NCI-H524 (cell line): ENCODE measurements at places on chromosomes 12 and 14.
A peak's percentile ranks its signal among the peaks of the same experiment; 100 is the strongest.

- peak; percentile 62 for DNase-seq
Measured at GRCh38 chr14:69518289-69519101, 34.0 kb downstream of the PLEKHD1 start.

DNA sequence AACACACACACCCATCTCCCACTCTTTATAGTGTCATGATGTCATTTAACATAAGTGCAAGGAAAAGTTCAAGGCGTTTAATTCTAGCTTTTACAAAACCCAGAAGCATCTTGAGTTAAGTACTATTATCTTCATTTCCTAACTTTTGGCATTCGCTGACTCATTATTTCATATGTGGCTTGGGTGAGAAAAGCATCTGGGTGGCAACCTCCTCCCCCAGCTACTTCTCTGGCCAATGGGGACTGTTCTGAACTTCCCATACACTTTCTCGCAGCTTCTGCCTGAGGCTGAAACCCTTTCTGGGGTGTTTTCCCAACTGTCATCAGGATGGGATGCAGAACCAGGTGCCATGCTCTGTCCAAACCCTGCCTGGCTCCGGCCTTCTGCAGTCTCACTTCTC, 2.8 kb upstream of the MARK3 start:
- DNase-seq = no peak

- no peak for DNase-seq
Measured at GRCh38 chr12:90393089-90393488, 561.9 kb downstream of the CCER1 start.

GRCh38 chr14:61482348-61483206, 161.2 kb downstream of the PRKCH start:
- DNase-seq = no peak

DNA sequence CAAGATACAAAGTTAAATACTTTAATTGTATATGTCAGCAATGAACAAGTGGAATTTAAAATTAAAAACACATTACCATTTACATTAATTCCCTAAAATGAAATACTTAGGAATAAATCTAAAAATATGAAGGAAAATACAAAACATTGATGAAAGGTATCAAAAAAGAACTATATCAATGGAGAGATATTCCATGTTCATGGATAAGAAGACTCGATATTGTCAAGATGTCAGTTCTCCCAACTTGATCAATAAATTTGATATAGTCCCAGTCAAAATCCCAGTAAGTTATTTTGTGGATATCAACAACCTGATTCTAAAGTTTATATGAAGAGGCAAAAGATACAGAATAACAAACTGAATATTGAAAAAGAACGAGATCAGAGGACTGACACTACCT, 33.5 kb downstream of the GPR68 start:
- DNase-seq = no peak

- DNase-seq = no peak
Measured at GRCh38 chr12:5785601-5786000, 159.5 kb downstream of the ANO2 start.

DNA sequence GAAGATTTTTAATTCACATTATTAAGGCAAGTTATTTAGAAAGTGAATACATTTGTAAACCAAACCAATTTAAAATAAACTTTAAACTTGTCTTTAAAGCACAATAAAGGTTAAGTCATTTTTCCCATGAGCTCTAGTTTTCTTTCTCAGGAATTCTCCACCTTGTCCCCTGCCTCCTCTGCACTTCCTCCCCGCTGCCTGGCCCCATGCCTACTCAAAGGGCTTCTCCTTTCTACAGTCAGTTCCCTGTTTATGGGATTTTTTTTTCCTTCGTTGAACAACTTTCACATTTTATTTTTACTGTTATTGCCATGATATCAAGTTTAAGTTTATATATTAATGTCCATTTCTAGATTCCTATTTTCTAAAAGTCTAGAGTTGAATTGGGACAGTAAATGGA, 223.0 kb downstream of the SLC25A21 start:
- DNase-seq = no peak

GRCh38 chr12:14416658-14417057, 51.2 kb downstream of the ATF7IP start:
- peak; percentile 92 for DNase-seq

DNA sequence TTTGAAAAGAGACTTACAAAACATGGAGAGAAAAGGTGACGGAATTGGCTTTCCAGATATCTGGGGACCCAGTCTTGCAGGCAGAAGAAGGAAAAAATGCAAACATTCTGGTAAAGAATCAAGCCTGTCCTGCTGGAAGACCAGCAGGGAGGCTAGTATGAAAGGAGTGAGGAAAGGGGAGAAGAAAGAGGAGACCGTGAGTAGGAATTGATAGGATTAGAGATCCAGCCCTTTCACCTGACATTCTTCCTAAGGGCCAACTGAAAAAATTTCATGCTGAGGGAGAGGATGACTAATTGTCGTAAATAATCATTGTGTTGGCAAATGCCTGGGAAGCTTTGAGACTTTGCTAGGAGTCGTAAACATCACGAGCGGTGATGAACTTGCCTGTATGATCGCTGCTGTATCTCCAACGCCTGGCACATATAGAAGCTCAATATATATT, 12.1 kb downstream of the BHLHE41 start:
- DNase-seq = no peak

- DNase-seq = peak; percentile 36
Measured at GRCh38 chr14:68794851-68795596, 2.2 kb upstream of the ZFP36L1 start.

DNA sequence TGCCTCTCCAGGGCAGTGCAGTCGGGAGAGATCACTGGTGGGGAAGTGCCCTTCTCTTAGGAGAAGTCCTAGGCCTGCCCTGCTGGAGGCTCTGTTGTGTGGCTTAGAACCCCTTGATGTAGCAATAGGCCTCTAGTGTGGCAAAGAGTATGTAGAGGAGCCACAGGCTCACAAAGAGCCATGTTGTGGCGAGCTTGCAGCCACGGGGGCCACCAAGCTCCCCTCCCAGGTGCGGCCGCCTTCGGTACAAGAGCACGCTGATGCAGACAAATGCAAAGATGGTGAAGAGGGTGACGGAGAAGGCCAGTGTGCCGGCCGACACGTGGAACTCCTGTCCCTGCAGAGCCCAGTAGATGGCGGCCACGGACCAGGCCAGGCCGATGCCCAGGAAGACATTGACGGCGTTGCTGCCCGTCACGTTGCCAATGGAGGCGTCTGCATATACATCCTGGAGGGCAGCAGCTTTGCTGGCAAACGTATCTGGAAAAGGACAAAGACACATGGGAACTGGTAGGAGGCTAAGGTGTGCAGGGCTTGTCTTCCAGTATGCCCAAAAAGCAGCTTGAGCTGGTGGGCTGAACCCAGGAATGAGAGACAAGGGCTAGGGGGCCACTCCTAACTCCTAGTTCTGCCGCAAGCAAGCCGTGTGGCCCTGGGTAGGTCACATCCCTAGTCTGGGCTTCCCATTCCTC, 142.8 kb downstream of the SLC8A3 start:
- DNase-seq = peak; percentile 92

DNA sequence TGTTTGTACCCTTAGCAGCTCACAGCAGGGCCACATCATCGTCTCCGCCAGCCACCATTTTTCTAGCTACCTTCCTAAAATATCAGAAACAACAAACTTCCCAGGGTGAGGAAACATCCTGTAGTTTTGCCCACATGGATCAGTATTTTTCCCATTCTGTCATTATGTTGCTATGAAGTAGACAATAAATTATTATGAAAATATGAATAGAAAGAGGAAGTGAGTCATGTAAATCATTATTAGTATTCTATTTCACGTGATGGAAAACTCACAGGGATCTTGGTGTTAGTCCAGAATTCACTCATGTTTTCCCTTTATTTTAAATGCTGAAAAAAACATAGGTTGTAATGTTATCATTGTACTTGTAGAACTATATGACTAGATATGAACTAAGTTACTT, 319.4 kb downstream of the SYT1 start:
- DNase-seq = no peak

- no peak for DNase-seq
Measured at GRCh38 chr12:102043928-102044327, 17.9 kb downstream of the WASHC3 start.

DNA sequence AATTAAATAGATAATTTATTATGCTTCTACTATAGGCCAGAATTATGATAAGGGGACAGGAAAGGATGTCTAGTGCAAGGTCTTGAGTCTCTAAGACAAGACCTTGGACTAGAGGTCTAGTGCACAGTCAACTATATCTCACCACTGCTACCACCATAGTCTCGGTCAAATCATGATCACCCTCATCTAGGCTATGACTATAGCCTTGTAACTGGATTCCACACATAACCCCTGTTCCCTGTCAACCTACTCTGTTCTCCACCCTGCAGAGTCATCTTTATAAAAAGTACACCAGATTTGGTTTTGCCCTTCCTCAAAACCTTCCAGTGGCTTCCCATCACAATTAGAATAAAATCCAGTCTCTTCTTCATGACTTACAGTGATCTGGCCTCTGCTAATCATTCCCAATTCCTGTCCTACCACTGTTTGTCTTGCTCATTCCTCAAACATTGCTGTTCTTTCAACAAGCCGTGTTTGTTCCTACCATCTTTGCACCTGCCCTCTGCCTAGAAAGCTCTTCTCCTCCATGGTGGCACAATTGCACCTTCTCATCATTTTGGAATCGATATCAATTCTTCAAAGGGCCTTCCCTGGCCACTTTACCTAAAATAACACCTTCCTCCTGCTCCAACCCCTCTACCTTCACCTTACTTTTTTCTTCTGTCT, 169.4 kb downstream of the FOXN3 start:
- DNase-seq = no peak

GRCh38 chr12:80858356-80858755, 79.4 kb downstream of the LIN7A start:
- DNase-seq = no peak

DNA sequence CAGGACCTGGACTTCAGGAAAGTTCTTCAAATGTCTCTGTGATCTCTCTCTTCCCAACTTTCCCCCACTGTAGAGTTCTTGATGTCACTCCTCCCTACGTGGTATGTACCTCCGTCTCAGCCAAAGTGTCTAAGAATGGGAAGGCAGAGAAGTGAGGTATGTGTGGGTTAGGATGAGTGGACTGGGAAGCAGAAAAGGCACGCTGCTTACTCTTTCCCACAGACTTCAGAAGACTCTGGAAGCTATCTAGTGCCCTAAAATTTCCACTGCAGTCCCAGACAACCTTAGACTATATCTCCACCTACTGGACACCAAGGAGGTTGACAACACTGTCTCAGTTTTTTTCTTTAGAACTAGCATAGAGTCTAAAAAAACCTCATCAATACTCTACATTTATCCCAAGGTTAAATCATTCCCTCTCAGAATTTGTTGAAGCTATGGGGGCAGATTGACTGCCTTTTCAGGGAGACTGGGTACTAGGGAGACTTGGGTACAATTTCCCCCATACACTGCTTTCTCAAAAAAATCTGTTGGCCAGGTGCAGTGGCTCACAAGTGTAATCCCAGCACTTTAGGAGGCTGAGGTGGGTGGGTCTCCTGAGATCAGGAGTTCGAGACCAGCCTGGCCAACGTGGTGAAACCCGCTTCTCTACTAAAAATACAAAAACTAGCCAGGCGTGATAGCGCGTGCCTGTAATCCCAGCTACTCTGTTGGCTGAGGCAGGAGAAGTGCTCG, 20.6 kb upstream of the ITGA5 start:
- no peak for DNase-seq

DNA sequence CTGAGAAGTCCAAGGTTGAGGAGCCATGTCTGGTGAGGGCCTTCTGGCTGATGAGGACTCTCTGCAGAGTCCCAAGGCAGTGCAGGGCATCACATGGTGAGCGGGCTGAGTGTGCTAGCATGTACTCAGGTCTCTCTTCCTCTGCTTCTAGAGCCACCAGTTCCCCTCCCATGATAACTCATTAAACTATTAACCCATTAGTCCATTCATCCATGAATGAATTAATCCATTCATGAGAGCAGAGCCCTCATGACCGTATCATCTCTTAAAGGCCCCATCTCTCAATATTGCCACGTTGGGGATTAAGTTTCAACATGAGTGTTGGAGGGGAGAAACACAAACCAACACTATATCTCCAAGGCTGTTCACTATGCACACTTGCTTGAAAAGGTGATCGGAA, 83.7 kb downstream of the TMEM30B start:
- peak; percentile 30 for DNase-seq

- peak; percentile 49 for DNase-seq
Measured at GRCh38 chr12:32107359-32108267, 966 bp downstream of the BICD1 start.

DNA sequence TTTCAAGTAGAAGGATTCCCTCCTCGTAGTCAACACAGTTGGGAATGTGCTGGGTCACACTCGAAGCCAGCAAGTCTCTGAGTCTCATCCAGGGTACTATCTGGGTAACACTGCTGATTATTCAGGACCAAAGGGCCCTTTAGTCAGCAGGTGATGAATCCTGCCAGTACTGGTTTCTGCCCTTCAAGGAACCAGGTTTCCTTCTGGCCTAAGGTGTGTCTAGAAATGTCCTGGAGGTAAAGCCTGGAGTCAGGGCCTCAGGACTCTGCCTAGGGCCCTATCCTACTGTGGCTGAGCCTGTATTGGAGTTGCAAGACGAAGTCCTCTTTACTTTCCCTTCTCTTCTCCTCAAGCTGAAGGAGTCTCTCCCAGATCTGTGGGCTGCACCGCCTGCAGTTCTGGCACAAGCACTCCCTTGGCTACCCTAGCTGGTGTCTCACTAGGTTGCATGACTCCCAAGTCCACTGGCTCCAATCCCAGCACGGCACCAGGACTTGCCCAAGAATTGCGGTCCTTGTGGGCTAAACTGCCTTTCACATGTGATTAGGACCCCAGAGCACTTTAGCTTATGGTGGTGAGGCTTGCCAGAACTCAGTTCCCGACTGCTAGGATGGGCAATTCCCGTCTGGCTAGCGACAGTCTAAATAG, 193.7 kb upstream of the PDE3A start:
- DNase-seq = no peak

DNA sequence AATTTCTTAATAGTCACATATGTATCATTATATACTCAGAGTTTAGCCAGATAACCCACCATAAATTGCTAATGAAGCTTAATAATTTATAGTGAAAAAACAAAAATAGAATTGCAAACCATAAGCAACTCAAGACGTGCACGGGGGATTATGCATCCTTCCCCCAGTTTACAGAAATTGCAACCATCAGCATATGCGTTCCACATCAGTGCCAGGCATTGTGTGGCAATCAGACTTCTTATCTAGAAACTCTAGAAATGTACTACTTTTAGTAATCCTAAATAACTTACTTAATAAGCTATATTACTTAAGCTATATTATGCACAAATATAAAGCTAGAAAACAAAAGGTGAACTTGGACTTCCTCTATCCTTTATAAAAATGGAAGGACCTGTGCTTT, 115.8 kb downstream of the CRADD start:
- DNase-seq = no peak

DNA sequence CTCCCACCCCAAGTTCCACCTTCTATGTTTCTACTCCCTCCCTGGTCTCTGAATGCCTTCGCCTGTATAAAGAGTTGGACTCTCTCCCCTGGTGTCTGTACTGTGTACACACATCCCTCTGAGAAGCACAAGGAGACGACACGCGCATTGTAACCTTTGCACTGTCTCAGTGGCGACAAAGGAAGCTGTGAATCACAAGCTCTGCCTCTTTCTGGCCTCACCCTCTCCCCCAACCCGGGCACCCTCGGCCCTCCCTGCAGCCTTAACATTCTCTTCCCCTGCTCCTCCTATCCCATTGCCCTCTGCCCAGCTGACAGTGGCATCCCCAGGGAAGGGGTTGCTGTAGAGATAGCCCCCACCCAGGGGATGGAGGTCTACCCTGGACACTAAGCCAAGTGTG, 2.5 kb upstream of the SMARCD1 start:
- no peak for DNase-seq

- DNase-seq = no peak
Measured at GRCh38 chr12:94795520-94795919, 145.2 kb upstream of the TMCC3 start.

GRCh38 chr12:42957136-42957535, 367.6 kb upstream of the PRICKLE1 start:
- DNase-seq = no peak

GRCh38 chr12:92585115-92585727, 117.6 kb upstream of the PLEKHG7 start:
- no peak for DNase-seq
